Endodermal cell (in vitro differentiated cells): ENCODE measurements at places on chromosomes 4 and X. TPM values are rescaled to one million over a fixed set of nuclear protein-coding genes. Genes with fewer than 3 reads are reported as not detected.

The XAGE1B gene
- total RNA-seq, result not detected in 3 replicates

The ATP10D gene
- total RNA-seq, result 0.27 to 1.5 TPM (median 0.36 TPM) in 3 replicates

DNA sequence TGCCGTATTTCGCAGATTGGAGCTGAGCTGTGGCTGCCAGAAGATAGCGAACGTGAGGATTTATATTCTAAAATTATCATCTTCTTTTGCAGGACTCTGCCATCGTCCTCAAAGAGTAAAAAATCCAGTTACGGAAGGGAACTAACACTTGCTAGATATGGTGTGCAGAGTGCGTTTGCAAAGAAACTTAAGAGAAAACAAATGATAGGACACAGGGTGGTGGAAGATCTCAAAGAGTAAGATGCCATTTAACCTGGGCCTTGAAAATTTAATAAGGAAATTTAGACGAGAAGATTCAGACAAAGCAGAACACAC lies 566 bp downstream of the LARP7 start:
- H3K36me3 ChIP-seq, result peaks cover 9% of the 10 kb centered on the region
- no peaks in the 10 kb centered on the region for H3K27me3 ChIP-seq
- DNase-seq, result no peak
- H3K4me1 ChIP-seq, result peaks cover 5% of the 10 kb centered on the region
- peak overlapping the region; percentile 100 for H3K4me3 ChIP-seq
- H3K27ac ChIP-seq, result peak overlapping the region; percentile 93

- no peaks in the 10 kb centered on the region for H3K36me3 ChIP-seq
- H3K4me3 ChIP-seq, result no peak overlapping the region
- no peak overlapping the region for H3K27ac ChIP-seq
- H3K27me3 ChIP-seq, result no peaks in the 10 kb centered on the region
These were observed 3.0 kb upstream of the IRF2 start for GRCh38 chr4:184477201-184477999.

DNA sequence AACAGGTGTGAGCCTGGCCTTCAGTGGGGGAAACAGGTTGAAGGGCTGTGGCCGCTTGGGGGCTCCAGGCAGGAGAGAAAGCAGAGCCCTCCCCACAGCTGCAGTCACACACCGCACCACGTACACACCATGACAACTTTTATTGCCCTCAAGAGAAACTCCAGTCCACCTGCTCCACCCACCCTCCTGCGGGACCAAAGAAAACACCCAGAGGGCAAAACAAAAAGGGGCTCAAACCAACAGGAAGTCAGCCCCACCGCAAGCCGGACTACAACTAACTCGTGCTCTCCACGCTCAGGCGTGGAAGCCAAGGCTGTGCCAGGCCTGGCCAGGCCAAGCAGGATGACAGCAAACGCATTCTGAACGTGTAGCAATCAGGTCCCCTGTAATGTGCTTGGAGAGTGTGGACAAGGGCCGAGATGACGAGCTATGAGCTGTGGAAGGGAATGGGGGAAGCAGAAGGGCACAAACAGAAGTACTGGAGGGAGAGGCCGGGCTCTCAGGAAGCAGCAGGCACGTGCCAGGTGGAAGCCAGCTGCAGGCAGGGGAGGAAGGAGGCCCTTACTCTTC lies 12.7 kb downstream of the SLC6A8 start:
- no peak for DNase-seq
- no peaks in the 10 kb centered on the region for H3K4me1 ChIP-seq
- H3K27me3 ChIP-seq, result no peaks in the 10 kb centered on the region
- no peak overlapping the region for H3K4me3 ChIP-seq
- peaks cover 3% of the 10 kb centered on the region for H3K36me3 ChIP-seq

DNA sequence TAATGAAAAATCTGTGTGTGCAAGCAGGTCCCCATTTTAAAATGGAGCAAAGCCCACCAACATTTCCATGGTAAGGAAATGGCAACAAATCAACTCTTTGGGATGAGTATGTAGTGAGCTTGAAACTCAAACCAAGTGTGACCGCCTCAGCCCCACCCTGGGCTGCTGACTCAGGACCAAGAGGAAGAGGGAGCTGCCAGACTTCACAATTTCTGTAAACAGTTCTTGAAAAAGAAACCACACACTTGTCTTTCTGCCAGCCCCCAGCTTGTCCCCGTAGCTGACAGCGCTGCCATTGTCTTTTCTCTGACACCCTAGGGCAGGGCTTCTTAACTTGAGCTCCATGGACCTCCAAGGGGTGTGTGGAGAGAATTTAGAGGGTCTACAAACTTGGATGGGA lies 10.3 kb downstream of the RTL5 start:
- no peaks in the 10 kb centered on the region for H3K36me3 ChIP-seq
- no peak overlapping the region for H3K27ac ChIP-seq

The FATE1 gene
- not detected in 2 replicates for total RNA-seq

DNA sequence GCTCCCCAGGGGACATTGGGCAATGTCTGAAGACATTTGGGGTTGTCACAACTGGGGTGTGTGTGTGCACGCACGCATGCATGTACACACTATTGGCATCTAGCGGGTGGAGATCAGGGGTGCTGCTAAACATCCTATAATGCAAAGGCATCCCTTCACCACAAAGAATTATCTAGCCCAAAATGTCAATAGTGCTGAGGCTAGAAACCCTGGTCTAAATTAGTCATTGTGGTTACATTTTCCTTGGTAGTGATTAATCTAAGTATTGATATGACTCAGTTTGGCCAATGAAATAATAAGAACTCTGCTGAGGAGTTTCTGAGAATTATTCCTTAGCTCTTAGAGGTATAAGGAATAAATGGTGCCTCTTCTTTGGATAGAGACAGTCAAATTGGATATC lies 200.2 kb downstream of the CLCN4 start:
- H3K4me1 ChIP-seq, result no peaks in the 10 kb centered on the region
- no peak for DNase-seq
- H3K36me3 ChIP-seq, result no peaks in the 10 kb centered on the region
- H3K27ac ChIP-seq, result no peak overlapping the region
- H3K4me3 ChIP-seq, result no peak overlapping the region

DNA sequence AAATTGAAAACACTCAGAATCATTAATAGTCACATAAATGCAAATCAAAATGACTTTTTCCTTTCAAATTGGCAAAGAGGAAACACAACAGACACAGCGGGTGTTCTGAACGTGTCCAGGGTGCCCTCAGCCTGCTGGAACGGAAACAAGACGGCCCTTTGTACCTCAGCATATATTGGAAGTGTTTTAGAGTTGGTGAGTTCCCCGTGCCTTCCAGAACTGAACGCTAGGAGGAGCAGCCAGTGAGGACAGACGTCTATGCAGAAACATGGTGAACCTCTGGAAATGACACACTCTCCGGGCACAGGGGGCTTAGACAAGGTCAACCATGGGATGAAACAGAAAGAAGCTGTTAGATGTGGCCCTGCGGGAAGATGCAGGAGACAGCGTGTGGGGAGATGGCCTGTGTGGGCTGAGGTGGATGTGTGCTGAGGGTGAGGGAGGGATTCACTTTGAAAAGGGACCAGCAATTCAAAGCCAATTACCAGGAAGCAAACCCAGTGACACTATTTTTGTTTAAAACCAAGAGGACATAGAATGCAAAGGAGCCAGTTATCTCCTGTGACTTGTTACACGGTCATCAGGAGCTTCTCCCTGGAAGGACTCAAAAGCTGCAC lies 40.4 kb downstream of the RNF212 start:
- no peak overlapping the region for H3K27ac ChIP-seq
- no peaks in the 10 kb centered on the region for H3K36me3 ChIP-seq
- no peaks in the 10 kb centered on the region for H3K4me1 ChIP-seq
- H3K27me3 ChIP-seq, result peaks cover 11% of the 10 kb centered on the region

DNA sequence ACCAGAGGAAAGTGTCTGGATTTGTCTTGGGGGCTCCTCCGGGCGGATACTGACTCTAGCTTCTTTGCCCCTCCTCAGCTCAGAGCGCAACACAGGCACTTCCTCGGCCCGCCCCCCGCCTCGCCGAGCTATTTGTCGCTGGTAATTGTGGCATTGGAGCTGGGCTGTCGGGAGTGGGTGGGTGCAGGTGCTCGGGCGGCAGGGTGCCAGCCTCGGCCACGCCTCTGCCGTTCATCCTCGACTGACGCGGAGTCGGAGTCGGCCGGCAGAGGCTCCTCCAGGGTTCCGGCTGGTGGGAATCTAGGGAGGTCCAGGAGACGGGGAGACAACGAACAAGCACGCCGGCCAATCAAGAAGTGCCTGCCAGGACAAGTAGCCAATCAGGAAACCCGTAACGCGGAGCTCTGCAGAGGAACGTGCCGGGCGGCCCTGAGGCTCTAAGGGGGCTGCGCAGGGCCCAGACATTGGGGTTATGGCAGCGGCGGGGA lies 3.9 kb upstream of the SYN1 start:
- H3K36me3 ChIP-seq, result no peaks in the 10 kb centered on the region
- H3K27ac ChIP-seq, result no peak overlapping the region
- peak overlapping the region; percentile 69 for H3K4me3 ChIP-seq

The NLGN3 gene
- total RNA-seq, result 2.2 to 4.0 TPM (median 3.0 TPM) in 3 replicates

The SULT1E1 gene
- total RNA-seq, result not detected in 2 replicates

DNA sequence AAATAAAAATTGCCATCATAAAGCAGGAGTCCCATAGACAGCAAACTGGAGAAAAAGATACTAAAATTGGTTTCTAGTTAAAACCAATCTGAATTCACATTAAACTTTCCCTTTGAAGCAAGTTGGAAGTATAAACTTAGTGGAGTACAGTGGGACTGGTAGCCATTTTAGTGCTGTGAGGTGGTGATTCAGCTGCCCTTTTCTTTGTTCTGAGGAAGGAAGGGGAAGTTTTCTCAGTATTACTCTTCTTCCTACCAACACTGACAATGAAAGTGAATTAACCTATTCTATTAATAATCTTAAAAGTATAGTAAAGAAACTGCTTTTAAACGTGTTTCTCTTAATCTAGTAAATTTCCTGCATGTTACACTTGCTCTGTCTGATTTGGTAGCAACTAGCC lies 36.7 kb downstream of the SLC9A6 start:
- no peaks in the 10 kb centered on the region for H3K4me1 ChIP-seq
- no peak overlapping the region for H3K4me3 ChIP-seq
- peaks cover 7% of the 10 kb centered on the region for H3K36me3 ChIP-seq
- no peaks in the 10 kb centered on the region for H3K27me3 ChIP-seq
- H3K27ac ChIP-seq, result no peak overlapping the region

- no peaks in the 10 kb centered on the region for H3K27me3 ChIP-seq
- peaks cover 3% of the 10 kb centered on the region for H3K4me1 ChIP-seq
- no peak overlapping the region for H3K27ac ChIP-seq
- no peaks in the 10 kb centered on the region for H3K36me3 ChIP-seq
- no peak for DNase-seq
- no peak overlapping the region for H3K4me3 ChIP-seq
These were observed 87.3 kb downstream of the CFAP299 start for GRCh38 chr4:80422727-80423404.

GRCh38 chrX:67692246-67692645 lies 148.4 kb downstream of the AR start:
- H3K36me3 ChIP-seq, result no peaks in the 10 kb centered on the region

The NAA10 gene
- 73.3 to 100 TPM (median 99.3 TPM) in 3 replicates for total RNA-seq

- no peak overlapping the region for H3K4me3 ChIP-seq
These were observed 4.5 kb upstream of the PDGFC start for GRCh38 chr4:156976147-156976546.

DNA sequence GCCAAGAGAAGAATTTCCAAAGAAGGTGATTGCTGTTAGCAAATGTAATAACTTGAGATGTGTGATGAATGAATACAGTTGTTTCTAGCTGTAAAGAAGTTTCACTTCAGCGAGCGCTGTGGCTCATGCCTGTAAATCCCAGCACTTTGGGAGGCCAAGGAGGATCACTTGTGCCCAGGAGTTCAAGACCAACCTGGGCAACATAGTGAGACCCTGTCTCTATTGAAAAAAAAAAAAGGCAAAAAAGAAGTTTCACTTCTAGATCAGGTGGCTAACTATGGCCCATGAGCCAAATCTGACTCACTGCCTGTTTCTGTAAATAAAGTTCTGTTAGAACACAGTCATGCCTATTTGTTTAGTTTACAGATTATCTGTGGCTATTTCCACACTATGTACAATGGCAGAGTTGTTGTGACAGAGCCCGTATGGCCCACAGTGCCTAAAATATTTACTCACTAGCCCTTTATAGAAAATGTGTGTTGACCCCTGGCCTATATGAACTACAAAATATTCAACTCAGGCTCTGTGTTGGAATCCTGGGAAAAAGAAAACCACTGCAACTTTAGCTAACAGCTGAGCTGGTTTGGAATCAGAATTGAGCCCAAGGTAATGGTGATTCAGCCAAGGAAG lies 54.1 kb upstream of the PRPS1 start:
- no peaks in the 10 kb centered on the region for H3K36me3 ChIP-seq
- no peaks in the 10 kb centered on the region for H3K27me3 ChIP-seq
- H3K27ac ChIP-seq, result no peak overlapping the region

The PACRGL gene
- 19.4 and 20.7 TPM in 2 replicates for total RNA-seq

The MAGEA2B gene
- not detected in 3 replicates for total RNA-seq

DNA sequence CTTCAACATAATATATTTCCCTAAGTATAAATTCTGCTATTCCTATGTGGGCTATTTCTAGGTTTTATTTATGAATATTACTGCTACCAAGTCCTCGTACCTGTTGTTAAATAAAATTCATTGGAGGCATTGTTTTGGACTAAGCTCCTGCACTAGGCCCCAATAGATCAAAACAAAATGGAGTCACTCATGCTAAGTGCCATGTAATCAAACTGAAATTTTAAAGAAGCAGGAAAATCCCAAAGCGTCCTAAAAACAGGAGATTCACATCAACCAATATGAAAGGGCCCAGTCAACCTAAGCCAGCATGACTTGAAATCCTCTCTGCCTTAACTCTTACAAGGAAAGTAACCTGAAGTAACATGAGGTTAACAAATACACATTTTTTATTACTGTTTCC lies 743.2 kb downstream of the TRAM1L1 start:
- no peak overlapping the region for H3K27ac ChIP-seq
- no peaks in the 10 kb centered on the region for H3K4me1 ChIP-seq
- H3K27me3 ChIP-seq, result no peaks in the 10 kb centered on the region
- DNase-seq, result no peak

The GAGE13 gene
- total RNA-seq, result not detected in 2 replicates

GRCh38 chr4:177879851-177880250 lies 437.6 kb upstream of the AGA start:
- H3K4me3 ChIP-seq, result no peak overlapping the region
- no peak overlapping the region for H3K27ac ChIP-seq
- H3K4me1 ChIP-seq, result peaks cover 6% of the 10 kb centered on the region
- DNase-seq, result peak; percentile 83
- no peaks in the 10 kb centered on the region for H3K36me3 ChIP-seq

The MAGEA6 gene
- not detected in 3 replicates for total RNA-seq

- H3K27ac ChIP-seq, result no peak overlapping the region
- H3K4me1 ChIP-seq, result no peaks in the 10 kb centered on the region
- no peak for DNase-seq
- H3K4me3 ChIP-seq, result no peak overlapping the region
- no peaks in the 10 kb centered on the region for H3K27me3 ChIP-seq
These were observed 126.1 kb downstream of the FAT4 start for GRCh38 chr4:125440814-125441213.

The SORCS2 gene
- total RNA-seq, result 0.72 and 1.4 TPM in 2 replicates

The CASP6 gene
- total RNA-seq, result 20.9 and 27.1 TPM in 2 replicates

DNA sequence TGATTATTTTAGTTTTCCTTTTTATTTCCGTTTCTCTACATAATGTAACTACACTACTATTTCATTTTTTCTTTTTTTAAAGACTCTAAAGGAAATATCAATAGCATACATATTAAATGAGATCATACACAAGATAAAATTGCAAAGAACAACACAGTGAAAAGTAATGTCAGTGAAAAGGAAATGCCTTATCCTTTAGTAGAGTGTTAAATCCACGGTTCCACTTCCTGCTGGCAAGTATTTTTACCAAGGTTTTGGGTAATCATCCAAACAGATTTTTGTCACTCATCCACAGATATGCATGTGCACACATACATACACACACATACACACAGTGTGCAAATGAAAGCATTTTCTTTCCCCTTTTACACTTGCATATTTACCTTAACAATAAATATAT lies 548.9 kb downstream of the PPP4R3C start:
- DNase-seq, result no peak
- no peaks in the 10 kb centered on the region for H3K36me3 ChIP-seq
- H3K4me1 ChIP-seq, result no peaks in the 10 kb centered on the region
- no peaks in the 10 kb centered on the region for H3K27me3 ChIP-seq
- H3K27ac ChIP-seq, result no peak overlapping the region
- no peak overlapping the region for H3K4me3 ChIP-seq
